ENCODE measurements at places on chromosomes 6 and 20.

DNA sequence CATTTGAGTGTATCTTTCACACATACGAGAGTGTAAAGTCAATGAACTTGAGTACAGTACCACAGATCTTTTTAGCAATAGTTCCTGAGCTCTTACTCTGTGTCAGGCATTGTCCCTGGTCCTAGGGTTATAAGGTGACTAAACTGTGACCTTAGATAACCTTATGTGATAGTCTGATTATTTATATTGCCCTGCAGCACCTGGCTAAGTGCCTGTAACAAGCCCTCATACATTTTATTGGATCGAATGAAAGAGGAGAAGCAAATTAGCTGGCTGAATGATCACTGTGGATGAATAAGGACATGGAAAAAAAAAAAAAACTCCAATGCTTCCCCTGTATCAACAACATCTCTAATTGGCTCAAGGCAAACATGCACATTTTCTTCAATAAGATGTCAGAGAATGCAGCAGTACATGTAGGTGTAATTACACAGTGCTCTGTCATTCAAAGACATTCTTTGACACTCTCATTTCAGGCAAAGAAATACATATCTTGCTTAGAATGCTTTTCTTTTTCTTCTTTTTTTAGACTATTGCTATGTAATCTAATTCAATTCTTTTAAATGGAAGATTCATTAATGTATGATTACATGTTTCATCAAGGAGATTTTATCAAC lies 153.4 kb downstream of the PHACTR1 start:
- no peak for DNase-seq

GRCh38 chr20:63261060-63261794 lies 7.0 kb upstream of the NKAIN4 start:
- no peak for DNase-seq

DNA sequence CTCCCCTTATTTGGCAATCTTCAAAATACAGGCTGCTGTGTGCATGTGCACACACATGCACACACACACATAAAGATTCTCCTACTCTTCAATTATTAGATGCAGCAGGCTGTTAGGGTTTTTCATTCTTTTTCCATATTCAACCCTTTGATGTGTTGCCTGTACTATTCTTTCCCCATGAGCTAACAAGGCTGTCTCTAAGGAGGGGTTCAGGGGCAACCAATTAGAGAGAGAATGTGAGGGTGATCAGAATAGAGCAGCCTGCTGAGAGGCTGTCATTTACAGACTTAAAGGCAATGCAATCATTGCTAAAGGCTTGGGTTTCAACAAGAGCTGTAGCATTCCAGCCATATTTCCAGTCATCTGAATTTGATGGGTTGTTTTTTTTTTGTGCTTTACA lies 467.4 kb upstream of the ID4 start:
- no peak for DNase-seq

DNA sequence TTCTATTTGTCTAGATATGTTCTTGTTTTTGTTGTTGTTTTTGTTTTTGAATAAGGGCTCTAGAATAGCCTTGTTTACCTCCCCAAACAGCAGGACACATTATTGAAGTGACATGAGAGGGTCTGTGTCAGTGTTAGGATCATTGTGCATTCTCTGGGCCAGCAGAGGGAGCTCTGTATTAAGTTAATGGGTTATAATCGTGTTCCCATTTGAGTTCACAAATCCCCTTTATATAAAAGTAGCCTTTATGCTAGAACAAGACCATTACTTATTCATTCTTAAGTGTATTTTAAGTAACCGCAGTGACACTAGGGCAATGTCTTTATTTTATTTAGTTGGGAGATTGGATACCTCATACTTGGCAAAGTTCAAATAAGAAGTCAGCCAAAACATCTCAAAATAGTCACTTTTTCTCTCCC lies 44.8 kb downstream of the STK4 start:
- peak; percentile 59 for DNase-seq

Measured in femur (tissue), 1 donor.